NCI-H2029 treated with DMSO at 0.1 percent for 48 hours (cell line): ENCODE measurements at places on chromosomes 11 and 22.
A peak's percentile ranks its signal among the peaks of the same experiment; 100 is the strongest.

GRCh38 chr11:121431820-121432526 is 20.1 kb upstream of the SORL1 start:
- DNase-seq, result no peak

DNA sequence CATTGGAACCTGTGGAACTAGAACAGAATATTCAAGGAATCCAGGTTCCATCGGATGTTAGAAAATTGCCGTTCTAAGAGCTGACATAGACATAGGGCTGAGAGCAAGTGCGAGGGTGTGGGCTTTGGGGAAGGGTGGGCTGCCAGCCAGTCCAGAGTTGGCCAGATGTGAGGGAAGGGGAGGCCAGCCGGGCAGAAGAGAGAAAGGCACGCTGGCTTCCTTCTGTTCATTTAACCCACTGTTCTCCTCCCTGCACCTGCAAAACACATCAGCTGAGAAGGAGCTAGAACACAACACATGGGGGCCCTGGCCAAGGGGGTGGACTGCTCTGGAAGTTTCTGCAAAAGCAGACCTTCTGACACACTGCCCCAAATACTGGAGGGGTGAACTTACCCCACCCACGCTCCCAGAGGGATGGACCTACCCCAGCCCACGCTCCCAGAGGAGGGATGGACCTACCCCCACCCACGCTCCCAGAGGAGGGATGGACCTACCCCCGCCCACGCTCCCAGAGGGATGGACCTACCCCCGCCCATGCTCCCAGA is 98.0 kb downstream of the SHANK2 start:
- no peak for DNase-seq

DNA sequence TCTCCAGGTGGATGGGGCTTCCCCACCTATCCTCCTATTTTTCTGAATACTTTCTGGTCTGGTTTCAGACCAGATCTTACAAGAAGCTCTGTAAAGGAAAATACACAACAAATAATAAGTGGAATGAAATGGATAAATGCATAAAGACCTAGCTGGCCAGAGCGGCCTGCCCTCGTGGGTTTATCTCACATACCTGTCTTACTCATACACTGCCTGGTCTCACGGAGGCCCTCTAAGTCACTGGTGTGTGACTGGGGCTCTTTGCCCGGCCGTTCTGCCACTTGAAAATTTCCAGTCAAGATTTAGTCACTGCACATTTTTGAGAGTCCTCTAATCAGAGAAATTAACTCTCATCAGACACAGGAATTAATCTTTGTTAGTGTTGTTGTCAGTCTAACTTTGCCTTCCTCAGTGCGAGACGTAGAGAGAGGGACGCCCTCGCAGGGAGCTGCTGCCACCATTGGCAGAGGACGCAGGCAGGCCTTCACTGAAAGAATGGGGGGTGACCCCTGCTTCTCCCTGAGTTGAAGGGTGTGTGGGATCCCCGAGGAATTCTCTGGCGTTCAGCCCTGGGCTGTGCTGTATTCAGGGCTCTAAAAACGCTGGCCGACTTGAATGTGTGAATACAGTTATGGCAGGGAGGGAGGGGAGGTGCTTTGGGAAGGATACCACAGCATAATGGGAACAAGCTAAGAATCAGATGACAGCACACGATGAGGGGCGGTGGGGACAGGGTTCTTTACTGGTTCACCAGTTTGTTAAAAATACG is 46.3 kb upstream of the CADM1 start:
- DNase-seq, result no peak

- peak; percentile 23 for DNase-seq
These were observed 3.6 kb upstream of the TBC1D22A start for GRCh38 chr22:46758867-46759290.

- no peak for DNase-seq
These were observed 112.8 kb downstream of the ABTB2 start for GRCh38 chr11:34245041-34245440.

DNA sequence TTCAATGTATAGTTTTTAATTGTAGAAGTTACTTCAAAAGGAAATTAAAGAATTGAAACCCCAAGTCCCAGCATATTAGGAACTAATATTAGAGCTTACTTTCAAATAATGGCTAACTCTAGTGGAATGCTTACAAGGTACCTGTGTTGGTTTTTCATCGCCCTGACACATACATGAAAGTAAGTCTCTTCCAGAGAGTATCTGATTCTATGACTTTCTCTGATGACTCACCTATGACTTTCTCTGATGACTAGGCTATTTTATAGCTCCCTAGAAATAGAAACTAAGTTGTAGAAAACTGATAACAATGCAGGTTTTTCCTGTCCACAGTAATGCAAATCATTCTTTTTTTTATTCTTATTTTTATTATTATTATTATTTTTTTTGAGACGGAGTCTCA is 33.6 kb upstream of the MMP7 start:
- no peak for DNase-seq

DNA sequence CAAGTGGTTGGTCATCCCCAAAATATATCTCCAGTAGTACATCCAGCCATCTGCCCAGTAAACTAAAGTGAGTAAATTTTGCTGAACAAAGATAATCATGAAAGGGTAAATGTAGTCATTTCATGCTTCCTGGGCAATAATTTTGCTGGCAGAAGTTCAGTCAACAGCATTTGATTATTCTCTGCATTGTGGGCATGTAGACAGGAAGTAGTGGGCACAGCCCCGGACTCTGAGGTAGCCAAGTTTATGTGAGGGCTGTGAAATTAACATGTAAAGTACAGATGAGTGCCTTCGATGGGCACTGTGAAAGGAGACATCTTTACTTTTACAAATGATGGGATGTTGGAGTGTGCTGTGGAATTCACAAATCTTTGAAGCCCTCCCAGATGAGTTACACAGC is 312.2 kb upstream of the MTNR1B start:
- no peak for DNase-seq

DNA sequence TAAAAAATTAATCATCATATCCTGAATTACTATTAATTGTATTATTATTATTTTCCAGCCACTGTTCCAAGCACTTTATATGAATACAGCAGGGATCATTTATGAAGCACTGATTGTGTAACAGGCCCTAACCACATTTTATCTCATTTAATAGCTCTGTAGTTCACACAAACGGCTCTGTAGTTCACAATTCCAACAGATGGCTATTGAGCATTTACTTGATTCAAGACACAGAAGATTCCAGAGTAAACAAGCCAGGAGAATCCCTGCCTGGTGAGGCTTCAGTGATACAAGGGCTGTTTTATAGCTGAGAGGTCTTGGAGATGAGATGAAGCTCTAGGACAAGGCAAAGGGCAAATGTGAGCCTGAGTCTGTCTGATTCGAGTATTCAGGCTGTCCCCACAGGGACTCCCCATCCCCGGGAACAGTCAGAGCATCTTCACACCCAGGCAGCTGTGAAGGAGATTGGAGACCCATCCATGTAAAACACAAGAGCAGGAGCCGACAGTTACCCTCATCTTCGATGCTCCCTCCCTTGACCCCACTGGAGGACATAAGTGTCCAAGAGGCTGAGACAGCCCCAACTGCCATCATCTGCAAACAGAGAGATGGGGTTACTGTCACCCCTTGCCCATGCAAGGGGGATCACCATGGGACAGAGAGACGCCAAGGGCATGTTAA is 222.5 kb downstream of the MN1 start:
- DNase-seq, result no peak

- DNase-seq, result no peak
These were observed 114.8 kb upstream of the NAV2 start for GRCh38 chr11:19597876-19598275.

- DNase-seq, result no peak
These were observed 256.5 kb upstream of the CADM1 start for GRCh38 chr11:115760461-115761320.

GRCh38 chr11:15186146-15186545 is 71.4 kb downstream of the INSC start:
- DNase-seq, result no peak

DNA sequence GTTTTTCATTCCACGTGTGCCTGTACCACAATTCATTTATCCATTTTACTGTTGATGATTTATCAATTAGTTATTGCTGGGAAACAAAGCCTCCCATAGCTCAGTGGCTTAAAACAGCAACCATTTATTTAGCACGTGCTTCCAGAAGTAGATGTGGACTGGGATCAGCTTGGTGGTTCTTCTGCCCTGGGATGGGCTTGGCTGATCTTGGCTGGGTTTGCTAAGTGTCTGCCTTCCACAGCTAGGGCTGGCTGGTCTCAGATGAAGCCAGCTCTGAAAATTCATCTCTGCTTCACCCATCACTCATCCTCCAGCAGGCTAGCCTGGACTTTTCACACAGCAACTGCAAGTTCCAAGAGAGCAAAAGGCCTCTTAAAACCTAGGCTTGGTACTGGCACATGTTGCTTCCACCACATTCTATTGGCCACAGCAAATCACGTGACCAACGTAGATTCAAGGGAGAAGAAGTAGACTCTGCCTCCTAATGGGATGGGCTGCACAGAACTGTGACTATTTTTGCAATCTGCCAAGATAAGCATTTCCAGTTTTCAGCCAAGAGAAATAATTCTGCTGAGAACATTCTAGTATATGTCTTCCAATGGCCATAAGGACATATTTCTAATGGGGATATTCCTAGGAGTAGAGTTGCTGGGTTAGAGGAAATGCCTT is 124.9 kb downstream of the MN1 start:
- no peak for DNase-seq

GRCh38 chr22:45503816-45504372 is 1.2 kb downstream of the FBLN1 start:
- no peak for DNase-seq

DNA sequence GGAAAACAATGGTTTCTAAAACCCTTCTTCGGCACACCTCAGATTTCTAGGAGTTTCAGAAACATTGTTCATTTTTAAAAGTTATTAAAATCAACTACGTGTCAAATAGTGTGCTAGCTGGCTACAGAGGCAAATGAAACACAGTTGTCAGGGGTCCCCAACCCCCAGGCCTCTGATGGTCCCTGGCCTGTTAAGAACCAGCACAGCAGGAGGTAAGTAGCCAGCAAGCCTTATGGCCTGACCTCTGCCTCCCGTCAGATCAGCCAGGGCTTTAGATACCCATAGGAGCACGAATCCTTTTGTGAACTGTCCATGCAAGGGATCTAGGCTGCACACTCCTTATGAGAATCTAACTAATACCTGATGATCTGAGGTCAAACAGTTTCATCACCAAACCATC is 648.2 kb downstream of the FAM181B start:
- no peak for DNase-seq

DNA sequence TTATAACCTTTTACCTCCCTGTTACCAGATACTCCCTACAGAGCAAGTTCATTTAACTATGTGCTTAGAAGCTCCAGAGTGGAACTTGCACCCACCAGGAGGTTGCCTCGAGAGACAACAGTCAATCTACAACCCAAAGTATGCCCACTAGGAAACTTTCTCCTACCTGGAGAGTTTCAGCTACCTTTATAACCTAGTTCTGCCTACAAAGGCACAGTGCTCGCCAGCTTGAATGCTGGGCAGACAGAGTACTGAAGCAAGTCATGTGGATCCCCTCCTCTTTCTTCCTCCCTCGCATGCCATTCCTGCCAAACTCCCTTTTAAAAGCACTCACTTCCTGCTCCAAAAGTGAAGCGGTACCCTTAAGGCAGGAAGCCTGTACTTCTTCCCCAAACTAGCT is 258.9 kb downstream of the SWAP70 start:
- no peak for DNase-seq

GRCh38 chr11:32108576-32108975 is 17.7 kb downstream of the RCN1 start:
- no peak for DNase-seq
